Cardiac ventricle fibroblast (primary cell): ENCODE measurements at places on chromosomes 4 and X. TPM values are rescaled to one million over a fixed set of nuclear protein-coding genes. Genes with fewer than 3 reads are reported as not detected.

The LRRC66 gene
- 0.34 and 0.81 TPM in 2 replicates for total RNA-seq

The STPG2 gene
- total RNA-seq: not detected in 2 replicates

The PCSK1N gene
- 1.0 and 1.4 TPM in 2 replicates for total RNA-seq

The RAB9B gene
- 0.83 and 1.7 TPM in 2 replicates for total RNA-seq

The ALB gene
- not detected in 2 replicates for total RNA-seq

The MXRA5 gene
- 2.6 TPM in 2 replicates for total RNA-seq

The FAM47C gene
- total RNA-seq: not detected in 2 replicates

The SMR3B gene
- not detected in 2 replicates for total RNA-seq

The STK32B gene
- 1.7 and 2.3 TPM in 2 replicates for total RNA-seq

The SPANXC gene
- not detected in 2 replicates for total RNA-seq

The FAT4 gene
- total RNA-seq: 22.4 and 24.1 TPM in 2 replicates

The FOXP3 gene
- not detected in 2 replicates for total RNA-seq
